ENCODE measurements at places on chromosomes 16 and 17. TPM values are rescaled to one million over a fixed set of nuclear protein-coding genes. Genes with fewer than 3 reads are reported as not detected.

The NOD2 gene
- 1.7 TPM for total RNA-seq

The FMNL1 gene
- total RNA-seq = 375 TPM

The CCL2 gene
- not detected for total RNA-seq

The SDR42E2 gene
- total RNA-seq = not detected

The GAS2L2 gene
- total RNA-seq = not detected

The PARD6A gene
- 13.2 TPM for total RNA-seq

The HSD17B2 gene
- total RNA-seq = not detected

The CDT1 gene
- total RNA-seq = 132 TPM

Measured in activated CD8-positive, alpha-beta T cell treated with anti-CD3 and anti-CD28 coated beads, Interleukin-2, amount 10 ng/mL, durations not matched to agents 7 days and 5 days (primary cell).